ENCODE measurements at places on chromosomes 1 and 21.

DNA sequence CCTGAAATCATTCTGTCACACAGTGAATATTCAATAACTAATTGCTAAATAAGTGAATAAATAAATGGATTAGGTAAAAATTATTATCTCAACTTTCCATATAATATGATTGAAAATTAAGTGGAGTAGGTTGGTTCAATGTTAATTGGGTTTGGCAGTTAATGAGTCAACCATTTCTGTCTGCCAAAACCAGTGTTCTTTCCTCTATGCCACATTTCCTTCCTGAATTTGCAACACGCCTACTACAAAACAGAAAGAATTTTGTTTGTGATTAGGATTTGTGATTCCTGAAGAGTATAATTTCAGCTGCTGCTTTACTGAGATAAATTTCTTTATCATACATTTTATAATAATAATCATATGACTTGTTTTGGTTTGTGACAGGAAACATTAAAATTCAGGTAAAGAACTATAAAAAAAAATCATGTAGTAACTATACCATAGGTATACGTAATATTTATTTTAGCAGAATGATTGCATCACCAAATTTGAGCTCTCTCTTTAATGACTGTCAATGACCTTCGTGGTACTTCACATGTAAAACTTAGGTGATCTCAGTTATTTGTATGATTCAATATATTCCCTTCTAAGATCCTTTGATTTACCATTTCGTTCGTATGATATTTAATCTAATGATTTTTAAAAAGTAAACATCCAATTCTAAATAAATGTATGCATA lies 241.3 kb downstream of the KCNT2 start:
- no peak for DNase-seq

GRCh38 chr1:43526002-43526401 lies 4.7 kb upstream of the PTPRF start:
- DNase-seq: no peak

GRCh38 chr1:203926025-203926540 lies 64.7 kb downstream of the SNRPE start:
- DNase-seq: no peak

- no peak for DNase-seq
Measured at GRCh38 chr1:218482683-218483082, 137.5 kb downstream of the TGFB2 start.

DNA sequence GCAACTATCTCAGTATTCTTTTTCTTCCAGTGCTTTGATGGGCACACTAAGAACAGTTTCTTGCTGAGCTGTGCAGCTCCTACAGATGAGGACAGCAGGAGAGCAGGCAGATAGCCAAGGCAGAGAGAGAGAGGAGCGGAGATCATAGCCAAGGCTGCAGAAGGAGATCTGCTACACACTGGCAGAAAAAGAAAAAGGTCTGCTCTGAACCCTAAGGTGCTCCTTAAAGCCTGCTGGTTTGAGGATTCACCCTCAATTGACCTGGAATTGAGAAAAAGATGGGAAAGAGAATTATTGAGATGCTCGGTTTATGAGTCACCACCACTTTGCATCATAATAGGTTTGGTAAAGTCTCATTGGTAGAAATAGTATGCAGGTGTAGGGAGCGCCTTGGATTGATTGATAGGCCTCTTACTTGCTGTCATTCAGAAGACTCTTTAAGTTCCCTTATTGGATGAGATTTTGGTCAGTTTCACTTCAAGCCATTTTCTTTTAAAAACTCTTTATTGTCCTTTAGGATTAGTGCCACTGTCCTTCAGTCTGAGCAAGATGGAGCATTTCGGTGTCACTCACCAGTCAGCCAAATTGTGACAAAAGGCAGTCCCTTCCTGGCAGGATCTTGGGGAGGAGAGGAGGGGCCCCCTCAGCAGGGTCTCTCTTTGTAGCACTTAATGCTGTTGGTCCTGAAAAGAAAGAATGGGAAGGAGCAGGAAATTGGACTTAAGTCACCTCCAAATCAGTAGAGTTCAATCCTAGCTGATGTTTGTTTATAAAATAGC lies 685.0 kb downstream of the ADGRL2 start:
- DNase-seq: no peak

DNA sequence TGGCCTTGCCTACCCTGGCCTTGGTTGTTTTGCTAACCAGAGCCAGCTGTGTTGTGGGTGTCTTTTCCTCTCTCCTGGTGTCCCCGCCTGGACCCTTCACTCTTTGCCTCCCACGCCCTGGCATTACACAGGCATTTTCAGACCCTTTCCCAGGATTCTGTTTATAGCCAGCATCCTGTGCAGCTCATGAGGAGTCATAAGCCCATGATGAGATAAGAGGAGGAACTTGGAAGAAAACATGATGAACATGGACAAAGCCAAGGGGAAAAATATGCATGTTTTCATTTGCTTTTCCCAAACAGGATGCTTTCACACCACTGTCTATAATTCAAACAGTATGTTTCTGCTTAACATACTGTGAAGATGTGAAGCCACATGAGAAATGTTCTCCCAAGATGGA lies 18.7 kb upstream of the WARS2 start:
- DNase-seq: no peak
